ENCODE measurements at places on chromosomes 12 and 14.

DNA sequence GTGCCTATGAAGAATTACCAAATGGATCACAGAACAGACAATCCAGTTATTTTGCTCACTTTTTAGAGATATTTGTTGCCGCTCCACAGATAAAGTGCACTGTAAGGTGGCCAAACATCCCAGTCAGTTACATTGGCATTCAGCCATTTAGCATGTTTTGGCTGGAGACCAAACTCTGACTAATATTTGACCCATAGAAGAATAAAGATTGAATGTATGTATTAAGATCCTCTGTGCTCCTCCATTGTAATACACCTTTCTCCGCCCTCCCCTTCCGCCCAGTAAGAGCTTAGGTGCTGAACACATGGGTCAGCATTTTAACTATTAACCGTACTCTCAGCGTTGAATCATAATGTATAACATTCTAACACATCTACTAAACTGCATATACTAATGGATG is 163.4 kb downstream of the ANO6 start:
- DNase-seq = no peak

GRCh38 chr12:66623455-66623854 is 55.4 kb downstream of the GRIP1 start:
- no peak for DNase-seq

GRCh38 chr14:81437244-81437643 is 37.1 kb upstream of the STON2 start:
- no peak for DNase-seq

DNA sequence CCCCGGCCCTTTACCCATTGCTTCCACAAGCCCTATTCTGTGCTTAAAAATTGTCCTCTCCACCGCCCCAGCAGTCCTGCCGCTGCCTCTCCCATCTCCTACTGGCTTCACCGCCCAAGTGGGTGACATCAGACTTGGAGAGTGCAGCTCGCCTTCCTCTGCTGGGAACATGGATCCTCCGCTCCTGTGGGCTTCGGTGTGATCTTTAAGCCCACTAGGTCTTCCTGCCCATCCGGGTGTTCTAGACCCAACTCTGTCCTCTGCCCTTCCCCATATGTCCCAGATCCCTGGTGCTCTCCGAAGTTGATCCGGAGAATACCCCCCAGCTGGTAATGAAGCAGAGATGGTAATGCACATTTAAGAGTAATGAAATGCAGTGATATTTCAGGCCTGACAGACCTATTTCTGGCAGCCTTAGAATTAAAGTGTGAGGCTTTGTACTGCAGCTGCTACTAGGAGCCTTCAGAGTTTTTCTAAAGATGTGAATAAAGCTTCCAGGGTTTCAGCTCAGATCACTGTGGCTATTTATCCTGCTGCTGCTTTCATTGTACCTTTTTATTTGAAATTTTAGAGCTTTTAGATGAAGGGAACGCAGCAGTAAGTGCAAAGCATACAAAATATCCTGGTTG is 22.9 kb upstream of the CTDSP2 start:
- DNase-seq = no peak

- DNase-seq = no peak
These were observed 52.7 kb upstream of the PZP start for GRCh38 chr12:9260931-9261330.

GRCh38 chr12:674272-674781 is 11.1 kb upstream of the NINJ2 start:
- DNase-seq = peak; percentile 83

- DNase-seq = no peak
These were observed 47.1 kb downstream of the ATG2B start for GRCh38 chr14:96316087-96316486.

GRCh38 chr14:53330441-53330840 is 177.3 kb upstream of the DDHD1 start:
- no peak for DNase-seq

- DNase-seq = no peak
These were observed 59.0 kb downstream of the CACNA1C start for GRCh38 chr12:2111826-2112225.

DNA sequence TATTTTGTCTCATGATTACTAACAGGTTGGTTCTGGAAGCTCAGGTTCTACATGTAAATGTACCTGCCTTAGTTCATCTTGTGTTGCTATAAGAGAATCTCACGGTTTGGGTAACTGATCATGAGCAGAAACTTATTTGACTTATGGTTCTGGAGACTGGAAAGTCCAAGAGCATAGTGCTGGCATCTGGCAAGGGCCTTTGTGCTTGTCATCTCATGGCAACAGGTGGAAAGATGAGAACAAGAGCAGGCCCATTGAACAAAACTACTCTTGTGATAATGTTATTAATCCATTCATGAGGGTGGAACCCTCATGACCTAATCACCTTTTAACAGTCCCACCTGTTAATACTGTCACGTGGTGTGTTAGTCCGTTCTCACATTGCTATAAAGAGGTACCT is 23.3 kb downstream of the MIPOL1 start:
- DNase-seq = no peak

DNA sequence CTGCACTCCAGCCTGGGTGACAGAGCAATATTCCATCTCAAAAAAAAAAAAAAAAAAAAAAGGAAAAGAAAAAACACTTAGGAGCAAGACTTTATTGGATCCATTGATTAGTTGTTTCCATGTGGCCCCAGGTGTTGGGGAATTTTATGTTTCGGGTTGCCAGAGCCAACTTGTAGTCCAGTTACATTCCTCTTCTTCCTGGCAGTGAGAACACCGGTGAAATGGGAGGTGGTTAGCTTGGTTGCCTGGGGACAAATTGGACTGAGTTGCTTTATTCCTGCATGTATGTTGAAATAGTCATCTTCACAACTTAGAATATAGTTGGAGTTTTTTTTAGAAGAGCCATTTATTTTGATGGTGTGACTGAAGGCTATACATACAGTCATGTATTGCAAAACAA is 12.6 kb downstream of the RCOR1 start:
- DNase-seq = no peak

DNA sequence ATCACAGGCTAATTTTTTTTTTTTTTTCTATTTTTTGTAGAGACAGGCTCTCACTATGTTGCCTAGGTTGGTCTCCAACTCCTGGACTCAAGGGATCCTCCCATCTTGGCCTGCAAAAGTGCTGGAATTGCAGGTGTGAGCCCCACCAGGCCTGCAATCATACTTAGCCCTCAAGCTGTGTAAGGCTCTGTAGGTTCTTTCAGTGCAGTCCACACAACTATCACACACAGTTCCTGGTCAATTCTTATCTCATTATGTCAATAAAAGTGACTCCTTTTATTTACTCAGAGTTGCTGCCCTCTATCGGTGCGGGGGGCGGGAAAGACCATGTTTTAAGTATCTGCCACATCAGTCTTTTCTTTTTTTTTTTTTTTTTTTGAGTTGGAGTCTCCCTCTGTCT is 29.0 kb downstream of the SLC2A3 start:
- no peak for DNase-seq

DNA sequence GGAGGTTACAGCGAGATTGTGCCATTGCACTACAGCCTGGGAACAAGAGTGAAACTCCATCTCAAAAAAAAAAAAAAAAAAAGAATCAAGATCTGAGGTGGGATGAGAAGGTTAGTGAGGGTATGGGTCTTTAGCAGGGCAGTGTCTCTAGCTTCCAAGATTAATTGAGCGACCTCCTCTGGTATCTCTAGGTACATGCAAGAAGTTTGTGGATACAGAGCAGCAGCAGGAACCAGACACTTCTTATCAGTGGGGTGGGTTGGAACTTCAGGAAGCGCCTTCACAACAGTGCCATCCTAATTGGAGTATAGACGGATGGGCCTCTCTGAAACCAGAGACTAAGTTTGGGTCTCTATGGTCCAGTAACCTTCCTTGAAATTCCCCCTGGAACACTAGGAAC is 51.9 kb upstream of the CISTR start:
- DNase-seq = no peak

DNA sequence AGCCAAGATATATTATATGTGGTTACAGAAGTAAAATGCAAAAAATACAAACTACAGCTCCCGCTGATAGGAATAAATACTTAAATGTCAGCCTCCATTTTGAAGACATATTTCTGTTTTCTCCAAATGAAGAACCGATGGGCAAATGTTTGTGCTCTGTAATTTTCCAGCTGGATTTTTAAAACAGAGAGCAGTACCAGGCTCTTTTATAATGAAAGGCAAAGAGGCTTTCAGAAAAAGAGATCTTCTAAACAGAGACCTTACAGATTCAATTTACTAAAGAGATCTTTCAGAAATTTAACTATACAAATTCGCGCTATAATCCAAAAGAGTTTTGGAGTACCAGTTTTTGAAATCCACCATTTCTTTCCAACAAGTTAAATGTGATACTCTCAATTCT is 19.9 kb downstream of the MAP4K5 start:
- DNase-seq = no peak

GRCh38 chr12:102483466-102483865 is 3.1 kb upstream of the IGF1 start:
- DNase-seq = no peak

DNA sequence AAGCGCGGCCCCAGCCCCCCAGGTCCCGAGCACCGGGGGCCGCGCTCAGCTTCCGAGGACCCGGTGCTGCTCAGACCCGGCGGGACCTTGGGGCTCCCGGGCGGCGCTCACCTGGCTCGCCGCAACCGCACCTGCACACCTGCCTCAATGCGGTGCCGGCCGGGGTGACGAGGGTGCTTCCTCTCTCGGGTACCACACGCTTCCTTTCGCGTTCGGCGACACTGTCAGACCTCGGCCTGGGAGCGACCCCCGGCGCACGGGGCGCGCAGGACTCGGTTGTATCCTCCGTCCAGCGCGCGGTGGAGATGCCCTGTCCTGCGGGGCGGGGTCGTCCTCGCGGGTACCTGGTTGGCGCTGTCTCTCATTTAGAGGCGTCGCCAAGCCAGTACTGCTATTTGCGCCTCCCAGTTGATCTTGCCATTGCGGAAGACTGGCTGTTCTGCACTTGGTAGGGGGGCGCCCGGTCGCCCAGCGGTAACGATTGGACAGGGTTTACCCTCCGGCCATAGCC is 718 bp downstream of the PACS2 start:
- DNase-seq = peak; percentile 74

- peak; percentile 63 for DNase-seq
These were observed 36.7 kb downstream of the TMBIM6 start for GRCh38 chr12:49777800-49778748.

- DNase-seq = no peak
These were observed 91.8 kb downstream of the NUAK1 start for GRCh38 chr12:106046947-106047346.

DNA sequence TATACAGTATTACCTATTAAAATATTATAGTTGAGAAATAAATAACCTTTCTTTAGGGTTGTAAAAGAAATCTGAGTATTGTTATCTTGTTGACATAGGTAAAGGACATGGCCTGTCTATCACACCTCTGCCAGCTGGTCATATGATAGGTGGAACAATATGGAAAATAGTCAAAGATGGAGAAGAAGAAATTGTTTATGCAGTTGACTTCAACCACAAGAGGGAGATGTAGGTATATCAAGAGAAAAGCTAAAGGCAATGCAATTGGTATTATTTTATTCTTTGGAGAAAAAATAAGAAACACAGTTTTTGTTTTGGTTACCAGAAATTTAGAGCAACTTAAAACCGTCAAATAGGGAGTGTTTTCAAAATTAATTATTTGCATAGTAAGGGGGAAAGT is 13.5 kb downstream of the CPSF2 start:
- DNase-seq = no peak

DNA sequence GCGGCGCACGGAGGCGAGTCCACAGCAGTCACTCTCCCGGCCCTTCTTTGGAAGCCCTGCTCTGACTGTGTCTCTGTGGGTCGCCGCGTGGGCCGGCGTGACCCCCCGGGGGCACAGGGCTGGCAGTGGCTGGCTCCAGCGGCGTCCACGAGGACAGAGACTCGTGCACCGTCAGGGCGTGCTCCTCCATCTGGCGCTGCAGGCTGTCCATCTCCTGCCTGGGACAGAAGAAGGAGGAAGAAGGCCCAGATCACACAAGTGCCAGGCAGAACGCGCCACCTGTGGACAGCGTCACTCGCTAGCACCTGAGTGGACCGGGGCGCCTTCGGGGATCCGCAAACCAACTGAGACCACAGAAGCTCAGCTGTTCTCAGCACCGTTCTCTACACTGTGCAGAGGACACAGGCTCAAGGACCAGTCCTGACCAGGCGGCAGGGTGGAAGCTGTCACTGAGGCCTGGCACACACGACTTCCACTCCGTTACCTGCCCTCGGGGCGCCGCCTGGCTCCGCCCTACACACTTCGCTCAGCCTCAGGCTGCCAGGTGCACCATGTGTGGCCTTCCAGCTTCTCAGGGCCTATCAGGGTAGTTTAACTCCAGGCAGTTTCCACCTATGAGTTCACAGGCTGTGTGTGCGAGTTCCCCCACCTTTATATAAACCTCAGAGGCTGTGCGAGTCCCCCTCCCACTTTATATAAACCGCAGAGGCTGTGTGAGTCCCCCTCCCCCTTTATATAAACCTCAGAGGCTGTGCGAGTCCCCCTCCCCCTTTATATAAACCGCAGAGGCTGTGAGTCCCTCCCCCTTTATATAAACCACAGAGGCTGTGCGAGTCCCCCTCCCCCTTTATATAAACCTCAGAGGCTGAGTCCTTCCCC is 11.7 kb upstream of the ANKLE2 start:
- no peak for DNase-seq

- DNase-seq = no peak
These were observed 104.2 kb downstream of the ST8SIA1 start for GRCh38 chr12:22230280-22230794.

DNA sequence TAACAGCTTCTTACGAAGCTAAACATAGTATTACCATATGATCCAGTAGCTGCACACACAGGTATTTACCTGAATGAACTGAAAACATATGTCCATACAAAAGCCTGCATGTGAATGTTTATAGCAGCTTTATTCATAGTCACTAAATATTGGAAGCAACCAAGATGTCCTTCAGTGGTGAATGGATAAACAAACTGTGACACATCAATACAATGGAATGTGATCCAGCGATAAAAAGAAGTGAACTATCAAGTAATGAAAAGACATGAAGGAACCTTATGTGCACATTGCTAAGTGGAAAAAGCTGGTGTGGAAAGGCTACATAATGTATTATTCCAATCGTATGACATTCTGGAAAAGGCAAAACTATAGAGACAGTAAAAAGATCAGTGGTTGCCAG is 38.1 kb upstream of the JDP2 start:
- DNase-seq = no peak

DNA sequence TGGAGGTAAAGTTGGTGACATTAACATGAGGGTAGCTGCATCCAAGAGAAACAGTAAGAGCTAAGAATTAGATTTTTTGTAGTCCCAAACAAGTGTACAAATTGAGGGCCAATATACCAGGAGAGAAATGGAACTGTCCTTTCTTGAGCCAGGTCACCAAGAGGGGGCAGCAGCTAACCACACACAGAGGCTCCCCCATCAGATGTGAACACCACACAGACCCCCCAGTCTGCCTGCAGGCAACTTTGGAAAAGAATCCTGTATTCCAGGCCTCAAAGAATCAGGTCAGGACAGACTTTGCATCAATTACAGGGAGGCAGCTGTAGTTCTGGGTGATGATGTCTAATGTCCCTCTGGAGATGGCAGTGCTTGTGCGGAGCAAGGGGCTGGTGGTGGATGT is 77.9 kb downstream of the SPTB start:
- DNase-seq = no peak

- no peak for DNase-seq
These were observed 4.3 kb downstream of the PRKAB1 start for GRCh38 chr12:119672194-119672593.

GRCh38 chr12:50517421-50518048 is 12.8 kb downstream of the DIP2B start:
- DNase-seq = peak; percentile 10

- DNase-seq = no peak
These were observed 193.5 kb upstream of the CNOT2 start for GRCh38 chr12:70049596-70050360.

- no peak for DNase-seq
These were observed 218.6 kb downstream of the ESR2 start for GRCh38 chr14:64075613-64076005.

Data from central memory CD4-positive, alpha-beta T cell (primary cell).